CD4-positive, alpha-beta T cell treated with Interferon alpha-2 for 1 hour (primary cell): ENCODE measurements at places on chromosomes 5 and 9.

DNA sequence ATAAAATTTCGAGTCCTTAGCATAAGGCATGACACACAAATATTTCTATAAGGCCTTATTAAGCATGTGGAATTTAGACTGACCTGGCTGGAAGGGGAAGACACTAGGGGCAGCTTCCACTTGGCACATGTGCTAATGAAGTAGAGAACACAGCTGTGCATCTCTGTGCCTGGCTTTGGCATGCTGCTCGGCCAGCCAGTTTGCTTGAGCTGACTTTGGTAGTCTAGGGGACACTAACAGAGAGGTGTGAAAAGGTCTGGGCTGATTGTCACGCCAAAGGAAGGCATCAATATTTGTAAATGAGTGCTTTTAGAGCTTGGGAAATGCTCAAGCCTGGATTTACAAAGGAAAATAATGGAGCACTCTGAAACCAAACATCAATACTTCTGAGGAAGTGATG lies 723.7 kb downstream of the PRELID2 start:
- DNase-seq = no peak

GRCh38 chr9:8085986-8086385 lies 286.4 kb upstream of the DMAC1 start:
- DNase-seq = no peak

- no peak for DNase-seq
Measured at GRCh38 chr5:159224471-159224870, 15.1 kb upstream of the RNF145 start.

- DNase-seq = no peak
Measured at GRCh38 chr5:142152384-142152732, 43.8 kb downstream of the NDFIP1 start.
